ENCODE measurements at places on chromosomes 11 and 22. TPM values are rescaled to one million over a fixed set of nuclear protein-coding genes. Genes with fewer than 3 reads are reported as not detected.
A peak's percentile ranks its signal among the peaks of the same experiment; 100 is the strongest.

Gene SPATA19
- total RNA-seq = not detected

GRCh38 chr11:16936643-16937042 is 77.6 kb downstream of the PLEKHA7 start:
- H3K36me3 ChIP-seq = no peaks in the 10 kb centered on the region
- H3K27ac ChIP-seq = no peak overlapping the region
- H3K4me1 ChIP-seq = no peaks in the 10 kb centered on the region
- no peak for DNase-seq
- H3K27me3 ChIP-seq = no peaks in the 10 kb centered on the region
- no peak overlapping the region for H3K4me3 ChIP-seq

- no peak overlapping the region for H3K4me3 ChIP-seq
- H3K4me1 ChIP-seq = no peaks in the 10 kb centered on the region
- no peak for DNase-seq
- no peaks in the 10 kb centered on the region for H3K36me3 ChIP-seq
- no peaks in the 10 kb centered on the region for H3K27me3 ChIP-seq
- no peak overlapping the region for H3K27ac ChIP-seq
These were observed 12.5 kb upstream of the CREB3L1 start for GRCh38 chr11:46264976-46265375.

Gene QSER1
- total RNA-seq = 12.3 TPM

Gene MYBPC3
- not detected for total RNA-seq

DNA sequence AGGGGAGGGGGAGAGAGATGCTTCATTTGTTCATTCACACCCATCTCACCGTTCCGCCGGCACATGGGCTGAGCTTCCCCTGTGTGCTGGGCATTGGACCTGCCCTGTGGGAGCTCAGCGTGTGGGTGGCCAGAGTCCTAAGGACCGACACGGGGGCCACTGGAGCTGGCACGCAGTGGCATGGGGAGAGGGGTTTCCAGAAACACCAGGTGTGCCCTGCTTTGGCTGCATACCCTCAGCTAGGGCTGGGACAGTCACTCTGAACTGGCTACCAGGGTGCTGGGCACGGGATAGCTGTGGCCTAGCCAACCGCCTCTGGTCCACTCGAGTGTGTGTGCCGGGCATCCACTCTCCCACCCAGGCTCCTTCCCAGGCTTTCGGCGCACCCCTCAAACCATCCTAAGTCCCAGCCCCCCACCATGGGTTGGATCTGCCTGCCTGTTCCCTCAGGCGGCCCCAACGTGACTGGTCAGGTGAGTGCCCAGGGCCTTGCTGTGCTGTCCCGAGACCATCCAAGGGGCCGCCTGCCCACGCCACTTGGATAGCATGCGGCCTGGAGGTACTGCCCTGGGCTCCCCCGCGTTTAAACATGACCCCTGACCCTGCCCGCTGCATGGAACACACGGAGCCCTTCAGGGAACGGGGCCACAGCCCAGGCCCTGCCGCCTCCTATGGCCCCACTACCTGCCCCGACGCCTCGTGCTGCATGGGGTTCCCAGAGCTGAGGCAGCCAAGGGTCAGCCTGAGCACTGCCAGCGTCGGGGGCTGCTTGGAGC is 51.6 kb upstream of the LINC01488 start:
- no peak overlapping the region for H3K27ac ChIP-seq
- no peaks in the 10 kb centered on the region for H3K27me3 ChIP-seq
- no peaks in the 10 kb centered on the region for H3K36me3 ChIP-seq
- no peak for DNase-seq
- H3K4me3 ChIP-seq = no peak overlapping the region
- peaks cover 6% of the 10 kb centered on the region for H3K4me1 ChIP-seq

Gene SLC17A6
- total RNA-seq = not detected

- H3K27ac ChIP-seq = no peak overlapping the region
- no peak for DNase-seq
- H3K36me3 ChIP-seq = no peaks in the 10 kb centered on the region
- no peaks in the 10 kb centered on the region for H3K4me1 ChIP-seq
- no peaks in the 10 kb centered on the region for H3K27me3 ChIP-seq
- H3K4me3 ChIP-seq = no peak overlapping the region
These were observed 55.7 kb downstream of the APIP start for GRCh38 chr11:34860518-34860917.

Gene GALNT18
- 1.3 TPM for total RNA-seq

Gene CASTOR1
- total RNA-seq = 4.0 TPM

- H3K36me3 ChIP-seq = no peaks in the 10 kb centered on the region
- no peaks in the 10 kb centered on the region for H3K27me3 ChIP-seq
- DNase-seq = no peak
- H3K4me3 ChIP-seq = no peak overlapping the region
These were observed 88.9 kb downstream of the RASSF10 start for GRCh38 chr11:13098063-13098462.

DNA sequence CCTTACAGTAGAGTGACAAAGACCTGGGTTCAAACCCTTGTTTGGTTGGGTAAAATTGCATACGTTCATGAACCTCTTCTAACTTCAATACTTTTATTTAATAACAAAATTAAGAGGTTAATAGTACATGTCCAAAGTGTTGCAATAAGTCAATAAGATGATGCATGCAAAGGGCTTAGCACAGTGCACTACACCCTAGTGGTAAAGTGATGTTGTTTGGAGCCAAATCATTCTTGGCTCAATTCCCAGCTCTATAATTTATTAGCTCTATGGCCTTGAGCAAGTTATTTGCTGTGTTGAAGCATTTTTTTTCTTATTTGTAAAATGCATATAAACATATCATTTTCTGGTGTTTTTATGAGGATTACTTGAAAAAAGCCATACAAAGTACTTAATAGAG is 945.3 kb downstream of the LRRC4C start:
- no peaks in the 10 kb centered on the region for H3K36me3 ChIP-seq
- H3K27me3 ChIP-seq = no peaks in the 10 kb centered on the region
- no peak for DNase-seq
- no peak overlapping the region for H3K27ac ChIP-seq

DNA sequence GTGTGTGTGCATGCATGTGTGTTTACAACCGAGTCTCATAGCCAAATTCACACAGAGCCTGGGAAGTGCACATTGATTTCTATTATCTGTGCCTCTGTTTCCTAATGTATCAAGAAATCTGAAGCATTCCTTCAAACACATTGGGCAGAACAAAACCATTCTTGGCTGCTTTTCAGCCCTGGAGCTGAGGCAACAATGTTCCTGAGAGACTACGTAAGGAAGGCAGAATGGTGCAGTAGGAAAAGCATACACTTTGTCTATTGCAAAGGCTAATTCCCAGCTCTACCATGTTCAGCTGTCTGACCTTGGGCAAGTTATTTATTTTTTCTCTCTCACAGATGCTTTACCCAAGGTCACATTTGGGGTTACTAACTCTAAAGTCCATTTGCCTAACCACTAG is 575.5 kb downstream of the SOX6 start:
- H3K27ac ChIP-seq = no peak overlapping the region
- no peaks in the 10 kb centered on the region for H3K27me3 ChIP-seq
- DNase-seq = no peak
- no peak overlapping the region for H3K4me3 ChIP-seq

DNA sequence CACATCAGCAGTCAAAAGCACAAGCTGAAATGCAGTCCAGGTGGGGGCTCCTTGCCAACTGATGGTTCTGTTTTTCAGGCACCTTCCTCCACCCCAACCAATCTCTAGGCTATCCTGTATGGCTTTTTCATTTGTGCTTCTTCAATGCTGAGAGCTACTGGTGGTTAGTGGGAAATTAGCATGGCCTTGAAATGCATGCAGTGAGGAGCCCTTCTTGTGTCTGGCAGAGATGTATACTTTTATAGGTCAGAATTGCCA is 167.4 kb downstream of the NAV2 start:
- H3K27ac ChIP-seq = no peak overlapping the region
- H3K4me1 ChIP-seq = no peaks in the 10 kb centered on the region
- no peaks in the 10 kb centered on the region for H3K36me3 ChIP-seq

Gene RBMXL2
- total RNA-seq = not detected

Gene TENM4
- total RNA-seq = not detected

DNA sequence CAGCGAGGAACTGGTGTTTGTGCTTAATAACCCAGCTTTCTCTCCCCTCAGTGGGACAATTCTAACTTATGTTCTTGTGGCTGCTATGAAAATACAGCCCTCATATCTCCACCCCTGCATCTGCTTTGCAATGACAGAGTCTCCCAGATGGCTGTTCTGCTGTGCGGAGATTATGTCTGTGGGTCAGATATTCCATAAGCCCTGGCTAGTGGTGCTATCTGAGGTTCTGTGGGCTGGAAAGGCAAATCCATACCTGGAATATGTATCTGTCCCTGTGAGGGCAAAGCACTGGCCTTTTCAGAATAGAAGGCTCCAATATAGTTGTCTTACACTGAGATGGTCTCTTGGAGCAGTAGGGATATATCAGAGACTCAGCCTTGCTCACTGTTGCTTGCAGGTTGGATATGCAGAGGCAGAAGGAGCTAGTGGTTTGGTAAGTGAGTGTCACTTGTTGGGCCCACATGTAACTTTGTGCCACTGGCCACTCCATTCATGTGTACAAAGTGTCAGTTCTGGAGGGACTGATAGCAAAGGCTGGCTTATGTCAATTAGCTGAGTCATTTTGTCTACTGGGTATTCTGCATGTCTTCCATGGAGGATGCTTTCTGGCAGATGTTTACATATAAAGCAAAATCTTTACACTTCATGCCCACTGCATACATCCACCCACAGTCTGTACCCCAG is 246.6 kb downstream of the FAM76B start:
- H3K4me1 ChIP-seq = peaks cover 19% of the 10 kb centered on the region
- DNase-seq = no peak
- no peak overlapping the region for H3K4me3 ChIP-seq
- H3K27ac ChIP-seq = peak overlapping the region; percentile 38

DNA sequence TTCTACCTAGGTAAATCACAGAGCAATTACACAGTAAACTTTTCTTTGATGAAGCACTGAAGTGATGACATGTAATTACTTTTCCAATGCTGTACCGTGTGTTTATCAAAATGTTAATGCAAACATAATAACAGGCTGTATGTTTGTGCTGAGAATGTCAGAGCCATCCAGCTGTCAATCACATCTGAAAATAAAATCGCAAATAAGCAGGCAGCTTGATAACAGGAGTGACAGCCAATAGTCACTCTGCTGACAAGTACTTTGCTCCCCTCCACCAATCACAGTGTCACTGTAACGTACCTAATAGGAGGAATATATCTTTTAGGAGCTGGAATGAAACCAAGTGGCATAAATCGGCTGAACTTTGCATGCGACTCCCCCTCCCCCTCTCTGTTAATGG is 119.7 kb downstream of the KIRREL3 start:
- no peak overlapping the region for H3K27ac ChIP-seq
- H3K36me3 ChIP-seq = no peaks in the 10 kb centered on the region
- no peaks in the 10 kb centered on the region for H3K4me1 ChIP-seq
- no peak for DNase-seq
- H3K4me3 ChIP-seq = no peak overlapping the region

DNA sequence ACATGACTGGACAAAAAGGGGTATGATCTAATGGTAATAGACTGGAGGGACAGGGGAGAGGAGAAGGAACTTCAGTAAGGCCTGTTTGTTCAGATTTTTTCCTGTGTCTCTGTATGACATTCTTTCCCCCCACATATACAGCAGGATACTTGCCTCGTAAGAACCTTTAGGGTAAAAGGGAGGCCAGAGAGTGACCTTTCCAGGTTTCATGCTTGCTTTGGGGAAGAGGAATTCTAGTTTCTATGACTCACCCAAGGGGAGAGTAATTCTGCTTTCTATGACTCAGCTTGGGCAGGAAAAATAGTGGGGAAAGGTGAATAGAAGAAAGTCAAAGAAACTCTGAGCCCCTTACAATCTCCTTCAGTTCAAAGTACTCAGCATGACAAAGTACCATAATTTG is 457.0 kb downstream of the DLG2 start:
- H3K27ac ChIP-seq = no peak overlapping the region
- no peaks in the 10 kb centered on the region for H3K4me1 ChIP-seq
- H3K36me3 ChIP-seq = no peaks in the 10 kb centered on the region
- H3K4me3 ChIP-seq = no peak overlapping the region
- DNase-seq = no peak

- H3K27ac ChIP-seq = no peak overlapping the region
- no peak overlapping the region for H3K4me3 ChIP-seq
- no peaks in the 10 kb centered on the region for H3K27me3 ChIP-seq
- H3K4me1 ChIP-seq = no peaks in the 10 kb centered on the region
These were observed 72.8 kb upstream of the CCND1 start for GRCh38 chr11:69567951-69568808.

Gene ZNF215
- total RNA-seq = 0.72 TPM

Gene NOX4
- not detected for total RNA-seq

DNA sequence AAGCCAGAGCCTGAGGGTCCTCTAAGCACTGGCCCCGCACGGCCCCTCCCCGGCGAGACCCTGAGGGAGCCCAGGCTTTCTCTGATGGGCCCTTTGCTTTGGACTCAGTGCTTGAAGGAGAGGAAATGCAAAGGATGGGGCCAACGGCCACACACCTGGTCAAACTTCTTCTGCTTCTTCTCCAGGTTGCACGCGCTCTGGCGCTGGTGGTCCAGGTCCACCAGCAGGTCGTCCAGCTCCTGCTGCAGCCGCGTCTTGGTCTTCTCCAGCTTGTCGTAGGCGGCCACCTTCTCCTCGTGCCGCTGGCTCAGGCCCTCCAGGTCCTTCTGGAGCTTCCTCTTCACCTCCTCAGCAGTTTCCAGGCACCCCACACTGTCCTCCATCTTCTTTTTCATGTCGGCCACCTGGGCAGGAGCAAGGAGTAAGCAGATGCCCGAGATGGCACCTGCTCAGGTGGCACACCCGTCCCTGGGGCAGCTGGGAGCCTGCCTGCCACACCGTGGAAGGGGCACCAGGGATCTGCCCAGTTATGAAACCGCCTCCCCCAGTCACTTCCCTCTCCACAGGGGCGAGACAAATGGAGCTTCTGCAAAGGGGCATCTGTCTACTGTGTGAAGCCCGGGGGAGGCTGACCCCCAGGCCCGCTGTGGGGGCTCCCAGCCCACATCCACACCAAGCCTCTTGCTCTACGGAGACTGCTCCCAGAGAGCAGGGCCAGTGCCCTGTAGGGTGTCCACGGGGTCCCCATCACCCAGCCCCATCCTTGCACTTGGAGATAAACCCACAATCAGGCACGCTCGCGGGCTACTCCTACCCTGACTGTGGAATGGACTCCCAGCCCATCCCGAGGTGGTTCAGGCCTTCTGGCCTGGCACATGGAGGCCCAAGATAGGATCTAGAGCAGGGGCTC is 39.2 kb downstream of the APOL1 start:
- H3K4me3 ChIP-seq = no peak overlapping the region
- H3K36me3 ChIP-seq = peaks cover 76% of the 10 kb centered on the region
- DNase-seq = no peak
- H3K4me1 ChIP-seq = peaks cover 34% of the 10 kb centered on the region
- no peak overlapping the region for H3K27ac ChIP-seq

Gene C11orf98
- 178 TPM for total RNA-seq

GRCh38 chr11:26333906-26334305 is 2.0 kb downstream of the ANO3 start:
- no peak overlapping the region for H3K4me3 ChIP-seq
- H3K36me3 ChIP-seq = no peaks in the 10 kb centered on the region
- H3K27ac ChIP-seq = no peak overlapping the region
- no peaks in the 10 kb centered on the region for H3K4me1 ChIP-seq

GRCh38 chr22:43820651-43821305 is 8.7 kb upstream of the EFCAB6 start:
- H3K36me3 ChIP-seq = no peaks in the 10 kb centered on the region
- no peak overlapping the region for H3K4me3 ChIP-seq
- no peaks in the 10 kb centered on the region for H3K27me3 ChIP-seq
- H3K27ac ChIP-seq = no peak overlapping the region
- DNase-seq = no peak

Gene OR4D5
- not detected for total RNA-seq

Gene XBP1
- total RNA-seq = 71.4 TPM

All from CD8-positive, alpha-beta memory T cell (primary cell).